ENCODE measurements at places on chromosomes 12 and 14. TPM values are rescaled to one million over a fixed set of nuclear protein-coding genes. Genes with fewer than 3 reads are reported as not detected.

SLC39A5 gene
- 0.98 TPM for total RNA-seq

LTBP2 gene
- 91.1 TPM for total RNA-seq

DNA sequence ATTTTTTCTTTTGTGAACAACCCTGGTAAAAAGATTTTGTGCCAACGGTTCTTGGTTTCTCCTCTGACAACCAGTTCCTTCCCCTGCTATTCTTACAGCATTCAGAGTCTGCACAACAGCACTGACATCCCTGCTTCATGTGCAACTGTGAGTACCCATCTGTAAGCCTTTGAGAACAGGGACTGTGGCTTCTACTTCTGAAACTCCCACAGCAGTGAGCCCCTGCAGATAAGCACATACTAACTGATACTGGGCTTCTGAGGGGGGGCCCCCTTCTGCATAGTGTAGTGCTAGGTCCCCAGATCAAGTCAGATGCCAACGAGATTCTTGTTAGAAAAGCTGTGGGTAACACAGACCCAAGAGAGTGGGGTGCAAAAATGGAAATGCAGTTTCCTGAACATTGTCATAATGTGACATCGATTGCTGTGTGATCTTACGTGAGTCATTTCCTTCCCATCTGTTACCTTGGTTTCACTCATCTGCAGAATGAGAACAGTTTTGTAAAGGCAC is 11.1 kb upstream of the NINJ2 start:
- DNase-seq: no peak

ACTN1 gene
- total RNA-seq: 75.0 TPM

GRCh38 chr12:31631023-31631724 is 28.3 kb upstream of the ETFBKMT start:
- no peak for DNase-seq

DNA sequence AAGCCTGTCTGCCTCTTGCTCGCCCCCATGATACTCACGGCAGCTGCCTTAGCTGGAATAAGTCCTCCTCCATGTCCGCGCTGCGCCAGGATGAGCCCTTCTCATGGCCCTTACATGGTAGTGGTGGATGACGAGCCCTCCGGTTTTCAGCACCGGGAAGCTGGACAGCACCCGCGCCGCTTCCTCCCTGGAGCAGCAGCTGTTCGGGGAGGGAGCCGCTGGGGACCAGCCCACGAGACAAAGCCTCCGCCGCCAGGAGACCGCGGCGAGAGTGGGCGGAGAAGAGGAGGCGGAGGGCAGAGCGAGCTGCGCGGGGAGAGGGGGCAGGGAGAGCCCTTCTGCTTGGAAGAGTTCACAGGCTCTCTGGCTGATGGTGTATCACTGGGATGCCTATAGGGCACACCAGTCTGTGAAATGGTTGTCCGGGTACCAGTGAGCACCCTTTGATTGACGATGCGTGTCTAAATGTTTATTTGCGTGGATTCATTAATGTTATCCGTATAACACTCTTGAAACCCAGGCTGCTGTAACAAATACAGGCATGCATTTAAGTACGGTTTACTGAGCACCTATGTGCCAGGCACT is at the start of gene SVOP:
Gene SVOP (minus strand): TSS at position 273 of the 585 bp plus-strand sequence. CDS start 200 bp downstream, at position 73.
- DNase-seq: peak; percentile 68

GRCh38 chr12:41361738-41362137 is 173.6 kb downstream of the PDZRN4 start:
- DNase-seq: no peak

- DNase-seq: no peak
Measured at GRCh38 chr14:75976826-75977581, 4.8 kb downstream of the TGFB3 start.

COL2A1 gene
- total RNA-seq: not detected

PROX2 gene
- not detected for total RNA-seq

MTRFR gene
- total RNA-seq: 5.6 TPM

SLCO1B1 gene
- not detected for total RNA-seq

GRCh38 chr12:114992443-114992842 is 308.5 kb upstream of the TBX3 start:
- no peak for DNase-seq

FSCB gene
- 1.6 TPM for total RNA-seq

ANKRD33 gene
- total RNA-seq: not detected

DNA sequence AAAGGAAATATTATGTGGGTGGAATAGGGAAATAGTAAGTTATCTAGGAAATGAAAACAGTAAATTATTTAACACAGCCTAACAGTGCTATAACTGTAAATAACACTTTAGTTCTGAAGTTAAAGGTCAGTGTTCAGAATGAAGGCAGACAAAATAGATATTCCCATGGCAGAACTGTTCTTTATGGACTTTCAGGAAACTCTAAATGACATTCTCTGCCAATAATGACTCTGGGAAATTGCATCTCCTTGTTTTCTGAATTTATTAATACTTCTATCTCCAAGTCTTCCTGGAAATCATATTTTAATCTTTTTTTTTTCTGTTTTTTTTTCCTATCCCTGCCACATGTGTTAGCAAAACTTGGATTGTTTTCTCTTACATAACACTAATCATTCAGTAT is 101.4 kb downstream of the PDE3A start:
- DNase-seq: no peak

GRCh38 chr12:93990832-93991803 is 157.3 kb upstream of the PLXNC1 start:
- no peak for DNase-seq
